Testis (tissue), 5 donors: ENCODE measurements at places on chromosomes 12 and 14. TPM values are rescaled to one million over a fixed set of nuclear protein-coding genes. Genes with fewer than 3 reads are reported as not detected.

DNA sequence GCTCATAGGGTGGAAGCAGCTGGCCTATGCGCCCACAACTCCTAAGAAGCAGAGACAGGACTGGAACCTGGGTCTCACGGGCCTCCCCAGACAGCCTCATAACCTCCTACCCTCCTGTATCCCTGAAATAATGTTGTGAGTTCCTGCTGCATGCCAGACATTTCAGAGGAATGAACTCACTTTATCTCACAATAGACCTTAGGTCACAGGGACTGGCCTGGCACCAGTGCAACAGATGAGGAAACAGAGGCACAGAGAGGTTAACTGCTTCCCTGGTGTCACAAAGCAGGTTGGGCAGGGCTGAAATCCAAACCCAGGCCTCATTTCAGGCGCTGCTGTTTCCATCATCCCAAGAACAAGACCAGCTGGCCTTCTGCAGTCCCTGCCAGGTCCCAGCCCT is 5.3 kb downstream of the PHETA1 start:
- H3K36me3 ChIP-seq = no peaks in the 10 kb centered on the region
- DNase-seq = no peak
- H3K27ac ChIP-seq = no peak overlapping the region
- no peaks in the 10 kb centered on the region for H3K27me3 ChIP-seq
- no peak overlapping the region for H3K4me3 ChIP-seq

GRCh38 chr12:5624486-5625272 is 192.8 kb downstream of the NTF3 start:
- H3K4me1 ChIP-seq = peaks cover 5% of the 10 kb centered on the region
- DNase-seq = no peak
- no peak overlapping the region for H3K4me3 ChIP-seq
- H3K36me3 ChIP-seq = no peaks in the 10 kb centered on the region
- H3K27me3 ChIP-seq = no peaks in the 10 kb centered on the region

GPRC5D gene
- total RNA-seq = 4.0 TPM

GRCh38 chr14:66152747-66153146 is 333.4 kb upstream of the CCDC196 start:
- H3K4me3 ChIP-seq = no peak overlapping the region
- H3K27ac ChIP-seq = no peak overlapping the region
- DNase-seq = no peak
- H3K4me1 ChIP-seq = no peaks in the 10 kb centered on the region
- no peaks in the 10 kb centered on the region for H3K27me3 ChIP-seq

DEPDC4 gene
- 8.0 TPM for total RNA-seq

ACOT4 gene
- total RNA-seq = 6.1 TPM

- H3K4me1 ChIP-seq = no peaks in the 10 kb centered on the region
- no peak for DNase-seq
- H3K36me3 ChIP-seq = no peaks in the 10 kb centered on the region
- H3K27ac ChIP-seq = no peak overlapping the region
- no peaks in the 10 kb centered on the region for H3K27me3 ChIP-seq
- H3K4me3 ChIP-seq = no peak overlapping the region
Measured at GRCh38 chr12:31834150-31834549, 105.3 kb upstream of the AMN1 start.

GRCh38 chr12:12447837-12448236 is 91.0 kb downstream of the BORCS5 start:
- H3K4me1 ChIP-seq = peaks cover 6% of the 10 kb centered on the region
- H3K36me3 ChIP-seq = no peaks in the 10 kb centered on the region
- no peaks in the 10 kb centered on the region for H3K27me3 ChIP-seq
- H3K4me3 ChIP-seq = no peak overlapping the region
- no peak overlapping the region for H3K27ac ChIP-seq

SDR9C7 gene
- 0.43 TPM for total RNA-seq

DNA sequence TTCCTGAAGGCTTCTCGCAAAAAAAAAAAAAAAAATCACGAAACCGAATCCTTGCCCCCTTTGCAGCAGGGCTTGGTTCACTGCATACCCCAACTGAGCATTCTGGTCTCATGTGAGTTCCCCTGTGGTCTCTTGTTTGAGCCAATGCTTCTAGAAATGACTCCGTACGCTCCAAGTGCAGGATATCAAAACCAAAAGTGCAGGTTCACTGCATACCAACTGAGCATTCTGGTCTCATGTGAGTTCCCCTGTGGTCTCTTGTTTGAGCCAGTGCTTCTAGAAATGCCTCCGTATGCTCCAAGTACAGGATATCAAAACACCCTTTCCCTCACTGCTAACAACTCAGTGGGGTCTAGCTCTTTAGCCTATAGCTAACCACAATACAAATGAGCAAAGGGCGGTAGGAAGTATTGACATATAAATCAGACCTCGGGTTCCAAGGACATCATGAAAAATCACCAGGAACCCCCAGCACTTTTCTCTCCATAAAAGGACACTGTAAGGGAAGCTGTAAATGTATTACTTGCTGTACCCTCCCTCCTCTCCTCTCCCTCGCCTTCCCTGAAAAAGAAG is 206.3 kb upstream of the NOS1 start:
- H3K27ac ChIP-seq = no peak overlapping the region
- no peak overlapping the region for H3K4me3 ChIP-seq
- H3K27me3 ChIP-seq = no peaks in the 10 kb centered on the region
- no peak for DNase-seq
- no peaks in the 10 kb centered on the region for H3K36me3 ChIP-seq
- no peaks in the 10 kb centered on the region for H3K4me1 ChIP-seq

DNA sequence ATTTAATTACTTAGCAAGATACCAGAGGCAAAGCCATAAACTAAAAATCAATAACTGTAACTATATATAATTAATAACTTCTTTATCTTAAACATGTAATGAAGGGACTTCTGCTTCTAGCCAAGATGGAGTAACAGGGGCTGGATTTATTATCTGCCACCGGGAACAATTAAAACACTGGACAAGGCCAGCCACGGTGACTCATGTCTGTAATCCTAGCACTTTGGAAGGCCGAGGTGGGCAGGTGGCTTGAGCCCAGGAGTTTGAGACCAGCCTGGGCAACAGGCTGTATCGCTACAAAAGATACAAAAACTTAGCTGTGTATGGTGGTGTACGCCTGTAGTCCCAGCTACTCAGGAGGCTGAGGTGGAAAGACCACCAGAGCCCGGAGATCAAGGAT is 113.6 kb downstream of the TAOK3 start:
- H3K27me3 ChIP-seq = no peaks in the 10 kb centered on the region
- no peak for DNase-seq
- no peaks in the 10 kb centered on the region for H3K4me1 ChIP-seq
- H3K36me3 ChIP-seq = no peaks in the 10 kb centered on the region

DNA sequence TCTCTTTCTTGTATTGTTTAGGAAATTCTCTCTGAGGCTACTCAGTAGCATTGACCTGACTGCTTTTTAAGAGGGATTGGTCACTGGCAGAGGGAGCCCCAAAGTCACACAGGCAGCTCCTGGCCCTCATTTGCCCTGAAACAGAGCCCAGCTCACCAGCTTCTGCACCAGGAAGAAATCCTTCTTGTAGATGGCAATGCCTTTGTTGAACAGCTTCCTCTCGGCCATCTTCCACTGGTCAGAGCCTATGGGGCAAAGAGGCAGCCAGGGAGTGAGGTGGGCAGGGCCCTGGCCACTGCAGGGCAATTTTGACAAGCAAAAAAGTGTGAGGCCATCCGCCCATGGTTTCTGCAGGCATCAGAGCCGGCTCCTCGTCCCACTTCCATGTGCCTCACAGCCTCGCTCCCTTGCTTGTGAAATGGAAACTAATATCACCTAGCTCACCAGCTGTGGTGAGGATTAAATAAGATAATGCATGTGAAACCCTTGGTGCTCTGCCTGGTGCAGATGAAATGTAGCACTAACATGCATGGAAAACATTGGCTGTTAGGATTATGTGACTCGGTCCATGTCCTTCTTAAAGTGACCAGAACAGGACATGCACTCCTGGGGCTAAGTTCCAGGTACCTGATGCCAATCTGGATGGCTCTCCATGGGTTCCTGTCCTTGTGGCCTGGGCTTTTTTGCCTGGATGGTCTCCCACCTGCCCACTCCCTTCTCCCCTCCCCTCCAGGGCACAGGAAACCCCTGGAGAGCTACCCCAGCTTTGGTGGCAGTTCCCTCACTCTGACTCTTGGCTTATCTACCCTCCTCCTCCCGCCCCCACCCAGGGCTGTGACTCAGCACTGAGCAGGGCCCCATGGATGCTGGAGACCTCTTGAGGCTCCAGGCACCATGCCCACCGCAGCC is 11.2 kb upstream of the PNMA1 start:
- no peak for DNase-seq
- H3K36me3 ChIP-seq = no peaks in the 10 kb centered on the region
- peaks cover 51% of the 10 kb centered on the region for H3K4me1 ChIP-seq

MYF5 gene
- total RNA-seq = not detected

DNA sequence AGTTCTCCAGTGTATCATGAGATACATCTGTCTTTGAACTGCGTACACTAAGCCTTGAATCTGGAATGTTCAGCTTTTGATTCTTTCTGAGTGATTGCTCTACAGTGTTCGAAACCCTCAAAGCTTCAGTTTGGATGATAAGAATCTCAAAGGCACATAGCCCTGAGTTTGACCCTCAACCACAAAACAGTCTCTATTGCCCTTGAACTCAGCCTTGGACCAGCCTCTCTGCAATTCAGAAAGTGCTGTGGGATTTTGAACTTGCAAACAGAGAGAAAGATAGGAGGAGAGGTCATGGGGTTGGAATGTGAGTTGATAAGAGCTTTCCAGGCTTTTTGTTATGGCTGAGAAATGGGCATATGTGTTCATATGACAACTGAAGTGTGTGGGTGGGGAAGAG is 100.3 kb downstream of the MYRFL start:
- H3K27me3 ChIP-seq = no peaks in the 10 kb centered on the region
- H3K4me3 ChIP-seq = no peak overlapping the region
- no peaks in the 10 kb centered on the region for H3K4me1 ChIP-seq

RITA1 gene
- 20.9 TPM for total RNA-seq

ADAMTS20 gene
- 1.5 TPM for total RNA-seq

DNA sequence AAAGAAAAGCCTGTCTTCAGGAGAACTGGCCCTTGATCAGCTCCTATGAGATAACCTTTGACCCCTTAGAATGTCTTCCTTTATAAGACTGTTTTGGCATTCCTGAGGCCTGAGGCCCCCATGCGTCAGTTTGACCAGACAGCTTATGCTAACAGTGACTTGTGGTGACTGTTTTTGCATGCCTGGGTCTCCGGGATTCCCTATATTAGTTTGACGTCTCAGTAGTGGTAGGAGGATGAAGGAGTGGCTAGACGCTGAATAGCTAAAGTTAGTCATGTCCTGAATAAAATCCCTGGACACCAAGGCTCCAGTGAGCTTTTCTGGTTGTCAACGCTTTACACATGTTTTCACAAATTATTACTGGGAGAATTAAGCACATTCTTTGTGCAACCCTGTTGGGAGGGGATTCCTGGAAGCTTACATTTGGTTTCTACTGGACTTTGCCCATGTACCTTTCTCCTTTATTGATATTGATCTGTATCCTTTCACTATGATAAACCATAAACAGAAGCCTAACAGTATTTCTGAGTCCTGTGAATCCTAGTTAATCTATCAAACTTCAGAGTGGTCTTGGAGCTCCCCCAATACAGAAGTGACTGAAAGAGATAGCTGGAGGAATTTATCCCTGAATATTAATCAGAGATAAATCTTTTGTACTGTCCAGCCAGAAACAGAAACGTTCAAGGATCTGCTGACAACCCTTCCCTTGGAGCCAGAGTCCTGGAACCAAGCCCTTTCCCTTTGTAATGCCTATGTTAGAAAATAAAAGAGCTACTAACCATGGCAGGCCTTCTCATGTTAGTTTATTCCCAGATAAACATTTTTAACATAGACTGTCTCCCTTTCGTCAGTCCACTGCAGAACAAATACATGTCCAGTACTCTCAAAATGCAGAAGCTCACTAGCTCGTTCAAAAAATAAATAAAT is 479.2 kb downstream of the RPS29 start:
- H3K4me1 ChIP-seq = no peaks in the 10 kb centered on the region
- no peak overlapping the region for H3K27ac ChIP-seq

- no peak overlapping the region for H3K27ac ChIP-seq
- H3K4me1 ChIP-seq = no peaks in the 10 kb centered on the region
- H3K27me3 ChIP-seq = no peaks in the 10 kb centered on the region
- DNase-seq = no peak
- no peak overlapping the region for H3K4me3 ChIP-seq
Measured at GRCh38 chr14:38004610-38004879, 203.2 kb upstream of the SSTR1 start.
